ENCODE measurements at places on chromosomes 12 and 14.

GRCh38 chr14:69045857-69046475, 66.9 kb upstream of the ACTN1 start:
- DNase-seq: no peak

- DNase-seq: no peak
Observed at GRCh38 chr12:29053567-29053966, 95.5 kb upstream of the FAR2 start.

DNA sequence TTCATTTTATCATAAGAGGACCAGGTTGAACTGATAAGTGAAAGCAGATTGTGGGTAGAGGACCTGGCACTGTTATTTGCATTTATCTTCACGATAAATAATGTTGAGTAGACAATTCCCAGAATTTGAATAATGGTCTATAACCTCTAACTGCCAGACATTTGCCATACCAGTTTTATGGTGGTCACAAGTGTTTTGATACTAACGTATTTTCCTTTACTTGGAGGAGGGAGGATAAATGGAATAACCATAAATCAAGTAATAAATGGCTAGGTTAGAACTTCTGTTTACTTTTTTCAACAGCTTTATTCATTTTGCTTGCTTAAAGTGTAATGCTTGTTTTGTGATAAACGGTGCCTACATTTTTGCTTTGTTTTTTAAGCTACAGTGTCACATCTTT, 9.5 kb downstream of the PAX9 start:
- DNase-seq: no peak

- no peak for DNase-seq
Observed at GRCh38 chr12:93338598-93338997, 39.1 kb upstream of the NUDT4 start.

DNA sequence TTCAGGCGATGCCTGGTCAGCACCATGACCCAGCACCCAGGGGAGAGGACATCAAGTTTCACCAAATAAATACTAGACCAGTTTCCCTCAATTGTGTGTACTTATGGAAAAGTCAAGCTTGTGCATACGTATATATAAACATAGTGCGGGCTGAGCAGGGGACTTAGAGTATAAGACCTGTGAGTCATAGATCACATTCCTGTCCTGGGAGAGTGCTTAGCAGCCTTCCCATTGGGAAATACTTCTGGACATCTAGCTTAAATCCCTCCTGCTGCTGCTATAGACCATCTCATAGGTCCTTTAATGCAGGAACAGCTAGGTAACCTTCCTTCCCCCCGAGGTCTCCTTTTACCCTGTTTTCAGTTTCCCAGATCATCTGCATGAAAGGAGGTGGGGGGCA, 51.9 kb downstream of the PRMT8 start:
- DNase-seq: no peak

DNA sequence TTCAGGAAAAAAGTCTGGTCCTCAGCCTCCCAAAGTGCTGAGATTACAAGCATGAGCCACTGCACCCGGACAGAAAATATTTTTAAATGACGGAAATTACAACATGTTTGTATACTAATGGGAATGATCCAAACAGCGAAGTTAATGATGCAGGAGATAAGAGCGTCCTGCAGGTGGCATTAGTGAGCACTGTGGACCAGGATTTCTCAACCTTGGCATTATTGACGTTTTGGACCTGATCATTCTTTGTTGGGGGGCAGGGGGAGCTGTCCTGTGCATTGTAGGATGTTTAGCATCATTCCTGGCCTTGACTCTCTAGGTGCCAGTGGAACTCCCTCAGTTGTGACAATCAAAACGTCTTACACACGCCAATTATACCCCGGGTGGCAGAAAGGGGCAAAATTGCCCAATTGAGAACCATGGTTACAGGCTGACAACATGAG, 34.1 kb downstream of the SCFD1 start:
- no peak for DNase-seq

DNA sequence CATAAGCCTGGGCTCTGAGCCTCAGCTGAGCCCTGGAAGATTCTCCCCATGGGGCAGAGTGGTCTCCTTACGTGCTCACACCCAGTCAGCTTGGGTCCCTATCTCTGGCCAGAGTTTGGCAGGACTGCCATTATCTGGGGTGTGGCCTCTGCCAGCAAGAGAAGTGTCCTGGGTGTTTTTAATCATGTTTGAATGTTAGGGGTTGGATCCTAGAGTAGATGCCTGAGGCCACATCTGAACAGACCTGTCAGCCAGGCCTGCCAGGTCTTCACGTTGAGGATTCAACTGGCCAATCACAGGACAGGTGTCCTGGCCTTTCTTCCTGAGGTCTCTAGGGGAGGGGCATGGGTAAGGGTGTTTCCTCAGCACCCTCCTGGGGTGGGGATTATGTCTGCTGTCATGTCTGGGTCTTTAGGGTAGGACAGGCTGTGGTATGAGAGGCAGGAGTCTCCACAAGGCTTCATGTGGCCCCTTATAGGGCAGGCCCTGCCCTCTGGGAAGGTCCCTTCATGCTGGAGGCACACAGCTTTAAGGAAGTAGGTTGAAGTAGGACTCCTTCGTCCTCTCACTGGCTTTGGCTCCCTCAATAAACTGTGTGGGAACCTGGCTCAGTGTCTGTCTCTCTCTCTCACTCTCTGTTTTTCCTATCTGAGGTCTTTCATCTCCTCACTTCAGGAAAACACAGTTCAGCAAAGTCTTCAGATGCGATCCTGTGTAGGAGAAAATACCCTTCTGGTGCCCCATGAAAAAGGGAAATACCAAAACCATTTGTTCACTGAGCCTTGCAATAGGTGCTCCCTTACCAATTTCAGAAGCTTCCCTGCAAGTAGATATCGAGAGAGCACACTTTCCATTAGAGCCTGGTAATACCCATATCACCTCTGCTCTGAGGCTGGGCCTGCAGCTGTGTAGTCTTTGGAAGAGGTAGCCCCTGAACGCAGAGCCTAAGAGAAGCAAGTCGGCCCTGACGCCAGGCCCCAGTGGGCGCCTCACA, 6.7 kb upstream of the FITM1 start:
- no peak for DNase-seq

GRCh38 chr14:24332268-24332993, 2.4 kb downstream of the ADCY4 start:
- DNase-seq: no peak

GRCh38 chr14:90274019-90274418, 17.7 kb downstream of the PSMC1 start:
- no peak for DNase-seq

DNA sequence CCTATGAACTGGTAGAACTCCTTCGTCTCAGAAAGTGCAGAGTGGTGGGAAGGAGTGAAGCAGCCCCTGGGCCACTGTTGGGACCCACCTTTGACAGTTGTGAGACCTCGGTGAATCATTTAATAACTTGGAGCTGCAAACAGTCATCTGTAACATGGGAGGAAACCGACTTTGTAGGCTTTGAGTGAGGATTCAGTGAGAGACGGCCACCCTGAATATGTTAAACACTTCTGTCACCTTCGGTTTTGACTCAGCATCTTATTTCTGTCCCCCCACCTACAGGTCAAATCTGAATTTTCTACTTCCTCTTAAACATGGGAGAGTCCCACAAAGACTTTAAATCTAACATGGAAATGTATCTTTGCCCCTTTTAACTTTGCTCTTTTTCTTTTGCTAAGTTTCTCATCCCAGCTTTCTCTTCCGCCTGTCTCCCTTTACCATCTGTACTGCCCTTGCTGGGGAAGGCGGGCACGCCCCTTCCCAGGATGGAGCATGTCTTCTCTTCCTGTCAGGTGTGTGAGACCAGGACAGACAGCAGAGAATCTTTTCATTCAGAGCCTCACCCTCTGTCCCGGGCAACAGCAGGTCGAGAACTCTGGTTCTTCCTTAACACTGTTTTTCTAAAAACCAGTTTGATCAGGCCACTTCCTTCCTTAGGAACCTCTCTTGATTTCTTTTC, 37.1 kb downstream of the ZC3H14 start:
- no peak for DNase-seq

DNA sequence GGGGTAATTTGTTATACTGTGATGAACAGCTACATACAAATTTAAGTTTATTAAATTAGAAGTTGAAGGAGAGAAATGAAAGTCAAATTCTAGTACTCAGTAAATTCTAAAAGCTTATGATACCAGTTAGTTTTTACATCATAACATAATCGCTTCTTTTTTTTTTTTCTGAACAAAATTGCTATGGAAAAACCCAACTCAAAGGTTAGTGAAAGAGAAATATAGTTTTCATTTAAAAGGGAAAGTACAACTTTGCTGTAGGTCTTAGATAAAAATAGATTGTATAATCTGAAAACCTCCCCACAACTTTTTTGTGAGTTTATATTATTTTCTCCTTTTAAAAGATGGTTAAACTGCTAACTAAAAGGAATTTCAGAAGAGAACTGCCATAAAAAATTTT, 53.7 kb upstream of the LRRK2 start:
- no peak for DNase-seq

DNA sequence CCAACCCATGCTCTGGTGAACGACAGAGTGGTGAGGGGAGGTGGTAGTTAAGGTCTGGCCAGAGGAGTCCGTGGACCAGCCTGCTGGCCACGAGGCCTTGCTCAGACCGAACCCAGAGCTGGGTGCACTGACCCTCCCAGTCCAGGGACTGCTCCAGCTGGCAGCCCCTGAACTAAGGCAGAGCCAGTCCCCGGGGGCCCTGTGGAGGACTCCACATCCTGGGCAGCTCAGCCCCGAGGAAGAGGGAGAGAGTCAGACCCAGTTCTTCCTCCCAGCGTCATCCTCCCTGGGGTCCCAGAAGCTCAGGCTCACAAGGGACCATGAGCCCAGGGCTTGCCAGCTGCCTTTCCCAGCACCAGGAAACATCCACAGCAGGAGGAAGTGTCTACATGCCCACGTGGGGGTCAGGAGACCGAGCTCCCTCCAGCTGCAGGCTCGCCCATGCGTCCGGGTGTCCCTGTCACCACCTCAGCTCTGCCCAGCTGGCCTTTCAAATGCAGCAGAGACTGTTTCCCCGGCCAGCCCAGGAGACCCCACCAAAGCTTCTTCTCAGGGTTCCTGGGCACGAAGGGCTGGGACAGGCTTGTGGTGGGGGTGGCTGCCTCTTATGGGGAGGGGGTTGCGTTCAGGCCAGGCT, 194.4 kb downstream of the KIF26A start:
- DNase-seq: no peak

Measured in esophagus squamous epithelium (tissue), 5 donors.